ENCODE measurements at places on chromosomes 6 and 20.

DNA sequence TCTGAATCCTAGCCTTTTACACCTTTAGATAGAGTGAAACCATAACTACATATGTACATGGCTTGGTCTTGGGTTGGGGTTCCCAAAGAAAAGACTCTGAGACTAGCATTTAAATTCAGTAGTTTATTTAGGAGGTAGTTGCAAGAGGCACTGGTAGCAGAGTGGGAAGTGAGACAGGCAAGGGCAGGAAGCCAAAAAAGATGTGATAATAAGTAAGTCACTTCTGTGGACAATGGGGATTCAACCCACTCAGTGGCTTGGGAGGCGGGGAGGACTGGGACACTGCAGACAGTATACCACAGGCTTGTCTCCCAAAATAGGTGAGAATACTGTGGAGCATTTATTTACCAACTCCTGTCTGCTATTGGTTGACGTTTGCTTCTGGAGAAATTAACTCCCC lies 131.9 kb downstream of the SLC24A3 start:
- no peak for DNase-seq

DNA sequence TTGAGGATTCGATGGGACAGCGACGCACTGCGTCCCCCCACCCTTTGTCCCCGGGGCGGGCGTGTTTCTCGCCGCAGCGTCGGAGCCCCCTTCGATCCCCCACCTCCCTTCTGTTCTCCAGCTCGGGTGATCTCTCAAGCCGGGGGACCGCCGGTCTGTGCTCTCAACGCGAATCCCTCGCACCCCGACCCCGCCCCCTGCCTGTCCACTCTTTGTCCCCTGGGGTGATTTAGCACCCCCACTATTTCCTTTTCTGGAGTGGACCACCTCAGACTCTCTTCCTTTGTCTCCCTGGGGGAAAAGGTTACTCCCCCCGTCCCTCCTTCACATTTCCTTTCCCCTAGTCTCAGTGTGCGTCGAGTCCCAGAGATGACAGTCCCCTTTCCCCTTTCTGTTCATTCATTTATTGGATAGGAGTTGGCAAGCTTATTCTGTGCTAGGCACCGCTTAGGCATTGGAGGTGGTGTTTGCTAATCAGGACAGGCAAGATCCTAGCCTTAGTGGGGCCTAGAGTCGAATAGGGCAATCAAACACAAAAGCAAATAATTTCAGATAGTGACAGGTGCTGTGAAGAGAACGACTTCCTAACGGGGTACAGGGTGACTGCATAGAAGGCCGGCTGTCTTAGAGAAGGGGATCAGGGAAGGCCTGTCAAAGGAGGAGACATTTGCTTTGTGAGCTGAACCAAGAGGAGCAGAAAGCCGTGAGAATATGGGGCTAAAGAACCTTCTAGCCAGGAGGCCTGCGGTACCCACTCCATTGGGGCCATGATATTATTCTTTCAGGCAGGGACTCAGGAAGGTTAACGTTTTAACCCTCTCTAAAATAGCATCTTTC lies 741 bp downstream of the PTPN1 start:
- no peak for DNase-seq

GRCh38 chr6:118419448-118420394 lies 128.4 kb upstream of the PLN start:
- no peak for DNase-seq

DNA sequence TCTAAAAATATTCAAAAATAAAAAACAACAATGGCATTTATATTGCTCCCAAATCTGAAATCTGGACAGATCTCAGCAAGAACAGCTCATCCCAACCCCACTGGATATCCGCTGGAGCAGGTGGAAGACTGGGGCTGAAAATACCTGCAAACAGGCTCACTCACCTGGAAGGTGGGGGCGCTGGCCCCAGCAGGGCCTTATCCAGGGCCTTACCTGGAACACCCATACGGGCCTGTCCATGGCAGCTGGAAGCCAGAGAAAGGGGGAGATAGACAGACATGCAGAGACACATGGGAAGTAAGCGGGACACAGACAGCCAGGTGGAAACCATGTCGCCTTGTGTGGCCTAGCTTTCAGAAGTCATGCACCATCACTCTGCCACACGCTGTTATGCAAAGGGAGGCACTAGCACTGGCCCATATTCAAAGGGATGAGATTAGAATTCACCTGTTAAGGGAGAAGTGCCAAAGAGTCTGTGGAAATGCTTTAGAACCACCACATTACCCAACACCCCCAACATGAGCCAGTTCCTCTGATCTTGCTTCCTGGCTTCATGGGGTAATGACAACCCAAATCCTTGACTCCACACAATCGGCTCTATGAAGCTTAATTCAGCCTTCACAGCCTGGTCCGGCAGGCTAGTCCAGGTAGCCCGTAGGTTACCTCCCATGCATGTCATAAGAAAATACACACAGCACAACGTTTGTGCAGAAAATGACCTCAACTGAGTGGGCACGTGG lies 99.0 kb upstream of the CDYL start:
- no peak for DNase-seq

DNA sequence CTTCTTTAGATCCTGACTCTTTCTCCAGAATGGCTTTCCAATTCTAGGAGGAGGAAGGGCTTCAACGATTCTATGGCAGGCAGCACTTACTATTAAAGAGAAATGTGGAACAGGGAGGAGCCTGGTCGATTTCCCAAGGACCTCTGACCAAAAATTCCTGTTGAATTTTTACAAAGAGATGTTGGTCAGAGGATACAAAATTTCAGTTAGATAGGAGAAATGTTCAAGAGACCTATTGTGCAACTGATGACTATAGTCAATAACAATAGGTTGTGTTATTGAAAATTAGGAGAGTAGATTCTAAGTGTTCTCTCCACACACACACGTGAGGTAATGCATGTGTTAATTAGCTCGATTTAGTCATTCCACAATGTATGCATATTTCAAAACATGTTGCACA lies 130.1 kb upstream of the TNFAIP3 start:
- no peak for DNase-seq
